ENCODE measurements at places on chromosomes 12 and 14.

GRCh38 chr12:93989949-93990348, 158.4 kb upstream of the PLXNC1 start:
- DNase-seq, result no peak

- no peak for DNase-seq
Measured at GRCh38 chr14:61174987-61175386, 106.2 kb downstream of the TMEM30B start.

GRCh38 chr12:120887253-120888043, 16.7 kb downstream of the SPPL3 start:
- no peak for DNase-seq

DNA sequence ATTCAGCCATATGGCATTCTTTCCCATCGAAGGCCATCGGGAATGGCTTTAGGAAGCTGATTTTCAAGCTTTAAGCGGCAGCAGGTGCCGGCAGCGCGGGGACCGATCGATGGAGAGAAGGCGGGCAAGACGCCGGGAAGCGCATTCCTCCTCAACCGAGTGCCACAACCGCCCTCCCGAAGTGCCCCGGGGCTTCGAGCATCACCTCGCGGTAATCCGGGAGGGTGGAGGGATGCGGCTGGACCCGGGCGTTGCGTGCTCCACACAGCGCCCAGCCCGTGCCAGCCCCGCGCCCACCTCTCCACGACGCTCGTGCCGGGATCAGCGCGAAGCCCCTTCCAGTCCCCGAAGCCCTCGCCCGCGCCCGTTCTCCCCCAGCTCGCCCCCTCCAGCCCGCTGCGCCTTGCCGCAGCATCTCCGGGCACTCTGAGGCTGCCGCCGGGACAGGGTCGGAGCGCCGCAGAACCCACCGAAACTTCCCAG, 3.2 kb downstream of the USP44 start:
- no peak for DNase-seq

DNA sequence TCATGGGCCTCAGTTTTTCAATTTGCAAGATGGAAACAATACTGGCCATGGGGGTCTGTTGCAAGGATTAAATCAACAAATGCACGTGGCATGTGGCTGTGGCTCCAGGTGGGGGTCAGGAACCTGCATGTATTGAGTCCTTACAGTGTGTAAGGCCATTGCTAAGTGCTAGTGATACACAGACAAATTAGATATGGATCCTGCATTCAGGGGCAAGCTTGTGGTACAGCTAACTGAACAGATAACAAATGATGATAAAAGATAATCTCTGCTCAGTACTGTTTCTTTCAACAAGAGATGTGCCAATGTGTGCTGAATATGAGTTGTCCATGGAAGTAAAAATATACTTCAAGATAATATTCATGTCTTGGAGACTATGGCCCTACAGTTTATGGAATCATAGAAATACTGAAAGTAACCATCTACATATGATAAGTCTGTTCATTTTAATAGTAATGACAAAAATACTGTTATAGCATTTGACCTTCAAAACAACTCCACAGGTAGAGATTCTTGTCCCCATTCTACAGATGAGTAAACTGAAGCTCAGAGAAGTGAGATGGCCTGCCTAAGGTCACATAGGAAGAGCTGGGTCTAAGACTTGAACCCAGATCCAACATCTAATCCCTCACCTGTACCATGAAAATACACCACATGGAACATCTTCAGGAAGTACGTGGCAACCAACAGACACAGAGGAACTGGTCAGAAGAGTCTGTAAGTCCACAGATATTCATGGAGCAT, 7.2 kb upstream of the WSCD2 start:
- no peak for DNase-seq

- no peak for DNase-seq
Measured at GRCh38 chr12:97556302-97556779, 93.7 kb downstream of the RMST start.

- no peak for DNase-seq
Measured at GRCh38 chr14:56136571-56137452, 18.6 kb downstream of the PELI2 start.

- no peak for DNase-seq
Measured at GRCh38 chr14:35986219-35986573, 160.1 kb downstream of the BRMS1L start.

- no peak for DNase-seq
Measured at GRCh38 chr12:53418221-53418620, 5.4 kb upstream of the AMHR2 start.

DNA sequence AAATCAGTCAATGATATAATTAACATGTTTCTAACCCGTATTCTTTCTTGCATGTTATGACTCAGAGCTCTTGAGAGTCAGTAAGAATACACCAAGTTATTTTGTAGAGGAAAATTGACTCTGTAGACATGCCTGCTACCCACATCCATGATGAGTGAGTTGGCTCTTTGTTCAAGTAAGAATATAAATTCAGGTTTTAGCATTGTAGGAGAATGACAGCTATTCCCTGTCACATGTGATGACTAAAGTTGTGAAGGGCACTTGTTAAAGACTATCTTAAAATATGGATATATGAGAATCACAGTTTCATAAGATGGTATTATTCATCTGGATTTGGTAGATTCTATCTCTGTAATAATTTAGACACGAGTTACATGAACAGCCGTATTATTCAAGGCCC, 209.1 kb downstream of the CCDC59 start:
- no peak for DNase-seq

GRCh38 chr12:20695232-20695631, at the start of gene SLCO1C1:
Gene SLCO1C1 (plus strand): TSS chr12:20695332. CDS start chr12:20699577, 4,245 bp downstream.
- peak; percentile 1 for DNase-seq

DNA sequence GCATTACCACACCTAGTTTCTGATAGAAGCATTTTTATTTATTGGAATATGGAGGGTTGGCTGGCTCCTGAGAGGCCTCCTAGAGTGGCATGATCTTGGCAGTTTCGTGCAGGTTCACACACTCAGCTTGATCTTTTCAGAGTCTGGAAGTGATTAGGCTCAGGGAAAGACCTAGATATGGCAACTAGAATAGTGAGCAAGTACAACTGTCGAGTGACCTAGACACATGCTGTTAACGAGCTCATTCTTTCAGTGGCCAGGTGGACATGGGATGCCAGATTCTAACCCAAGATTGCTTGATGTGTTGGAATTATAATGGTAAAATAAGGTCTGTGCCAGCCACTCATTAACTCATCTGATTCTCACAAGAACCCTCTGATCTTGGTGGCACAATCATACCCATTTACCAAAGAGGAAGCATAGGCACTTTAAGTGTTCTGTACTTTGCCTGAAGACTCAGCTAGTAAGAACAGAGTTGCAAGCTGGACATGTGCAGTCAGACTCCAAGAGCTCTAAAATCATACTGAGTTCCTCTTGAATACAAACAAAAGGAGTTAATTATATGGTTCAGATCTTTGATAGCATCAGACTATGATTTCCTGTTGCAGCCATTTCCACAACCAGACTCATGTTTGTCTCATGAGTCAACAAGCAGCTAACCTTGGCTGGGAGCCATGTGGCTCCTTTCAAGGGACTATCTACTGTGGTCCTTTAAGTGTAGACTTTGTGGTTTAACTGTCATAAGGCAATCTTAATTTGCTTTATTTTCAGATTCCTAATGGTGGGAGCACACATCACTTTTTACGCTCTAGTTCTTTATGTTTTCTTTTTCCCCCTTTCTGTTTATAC, 144.2 kb downstream of the PLEKHA5 start:
- no peak for DNase-seq

DNA sequence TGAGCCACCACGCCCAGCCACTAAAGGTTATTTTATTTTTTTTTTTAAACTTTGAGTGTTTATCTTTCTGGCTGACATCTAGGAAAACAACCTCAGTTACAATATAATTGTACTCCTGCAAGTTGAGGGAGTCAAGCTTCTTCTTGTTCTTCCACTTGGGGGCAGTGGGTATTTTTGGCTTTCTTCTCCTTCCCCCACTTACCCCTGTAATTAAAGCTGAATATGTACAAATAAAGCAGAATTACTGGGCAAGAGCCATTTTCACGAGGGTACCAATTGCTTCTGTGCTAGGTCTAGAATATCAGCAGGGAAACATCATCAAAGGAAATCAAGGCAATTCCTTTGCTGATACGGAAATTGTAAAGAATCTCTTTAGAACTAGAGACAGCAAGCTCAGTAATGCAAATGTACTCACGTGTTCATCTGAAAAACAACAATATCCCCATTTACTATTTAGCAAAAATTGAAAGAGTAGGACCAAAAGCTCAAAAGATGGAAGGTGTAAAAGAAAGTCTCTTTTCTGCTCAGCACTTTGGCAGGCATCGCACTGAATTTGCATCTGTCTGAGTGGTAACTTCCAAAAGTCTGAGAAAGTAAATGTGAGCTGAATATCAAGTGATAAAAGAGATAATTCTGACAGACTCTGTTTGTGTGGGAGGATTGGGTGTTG, 72.8 kb downstream of the TAOK3 start:
- DNase-seq, result peak; percentile 79

DNA sequence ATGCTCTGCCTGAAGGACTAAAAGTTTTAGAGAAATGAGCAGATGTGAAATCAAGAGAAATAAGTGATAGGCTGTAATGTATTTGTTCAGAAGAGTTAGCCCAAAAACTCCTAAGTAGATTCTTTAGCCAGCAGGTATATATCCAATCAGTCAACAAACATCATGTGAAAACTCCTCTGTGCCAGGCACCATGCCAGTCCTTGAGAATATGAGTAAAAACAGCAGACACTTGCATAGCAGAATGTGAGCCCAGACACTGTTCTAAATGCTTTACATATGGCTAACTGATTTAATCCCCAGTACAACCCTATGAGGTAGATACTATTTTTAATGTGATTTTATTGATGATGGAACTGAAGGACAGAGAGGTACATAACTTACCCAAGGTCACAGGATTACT, 329.8 kb downstream of the PAWR start:
- DNase-seq, result no peak

DNA sequence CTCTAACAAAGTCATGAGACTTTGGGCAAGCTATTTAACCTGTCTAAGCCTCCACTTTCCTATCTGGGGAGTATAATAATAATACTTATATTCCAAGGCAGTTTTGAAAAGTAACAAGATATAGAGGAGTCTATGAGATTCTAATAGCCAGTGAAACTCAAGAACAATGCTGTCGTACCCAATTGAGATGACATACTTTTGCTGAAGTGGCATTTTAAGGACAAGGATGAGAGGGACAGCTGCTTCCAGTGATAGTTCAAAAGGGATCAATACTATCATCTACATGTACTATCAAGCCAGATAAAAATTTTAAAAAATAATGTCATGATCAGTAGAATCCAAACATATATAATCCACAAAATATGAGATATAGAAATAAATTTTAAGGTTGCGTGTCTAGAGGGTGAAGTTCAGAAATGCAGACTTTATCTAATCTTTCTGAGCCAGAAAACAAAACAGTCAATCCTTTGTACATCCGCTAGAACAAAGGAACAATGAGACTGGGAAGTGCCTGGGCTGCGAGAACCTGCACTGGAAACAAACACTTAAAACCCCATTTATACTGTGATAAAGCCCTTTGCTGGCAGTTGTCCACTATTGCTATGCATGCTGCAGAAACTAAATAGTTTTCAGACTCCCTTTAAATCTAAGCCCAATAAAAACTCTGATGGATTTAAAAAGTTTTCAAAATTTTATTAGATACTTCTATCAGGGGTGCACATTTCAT, 38.6 kb downstream of the PTPRB start:
- DNase-seq, result peak; percentile 14

DNA sequence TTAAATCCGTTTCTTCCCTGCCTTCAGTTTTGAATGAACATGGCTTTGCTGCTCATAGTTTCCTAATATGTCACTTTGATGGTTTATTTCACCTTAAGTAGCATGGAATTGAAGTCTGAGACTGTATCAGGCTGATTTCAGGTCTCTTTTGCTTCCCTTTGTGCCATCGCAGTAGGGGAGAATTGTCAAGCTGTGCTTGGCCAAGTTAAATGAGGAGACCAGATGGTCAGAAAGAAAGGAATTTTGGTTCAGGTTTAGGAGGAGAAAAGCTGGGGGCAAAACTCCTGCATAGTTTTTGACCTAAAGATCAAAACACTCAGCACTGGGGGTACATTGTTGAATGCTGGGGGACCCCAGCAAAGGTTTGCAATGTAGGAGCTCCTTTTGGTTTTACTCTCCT, 398.4 kb downstream of the NUAK1 start:
- no peak for DNase-seq

DNA sequence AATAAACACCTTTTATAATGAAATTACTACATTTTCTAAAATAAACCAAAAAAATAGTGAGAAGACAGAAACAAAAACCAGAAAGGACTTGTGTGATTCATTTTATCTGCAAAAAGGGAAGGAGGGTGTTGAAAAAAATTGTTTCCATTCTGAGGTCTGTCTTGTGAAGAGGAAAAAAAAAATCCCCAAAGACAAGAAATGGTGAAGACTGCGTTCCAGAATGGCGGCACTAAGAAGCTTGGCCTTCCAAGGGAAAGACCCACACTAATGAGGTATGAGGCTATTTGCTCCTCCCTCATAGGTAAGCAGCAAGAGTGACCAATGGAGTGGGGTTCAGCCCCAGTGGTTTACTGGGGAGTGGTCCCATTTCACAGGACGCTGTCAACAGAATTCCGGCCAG, 35.0 kb downstream of the GNPTAB start:
- DNase-seq, result no peak

DNA sequence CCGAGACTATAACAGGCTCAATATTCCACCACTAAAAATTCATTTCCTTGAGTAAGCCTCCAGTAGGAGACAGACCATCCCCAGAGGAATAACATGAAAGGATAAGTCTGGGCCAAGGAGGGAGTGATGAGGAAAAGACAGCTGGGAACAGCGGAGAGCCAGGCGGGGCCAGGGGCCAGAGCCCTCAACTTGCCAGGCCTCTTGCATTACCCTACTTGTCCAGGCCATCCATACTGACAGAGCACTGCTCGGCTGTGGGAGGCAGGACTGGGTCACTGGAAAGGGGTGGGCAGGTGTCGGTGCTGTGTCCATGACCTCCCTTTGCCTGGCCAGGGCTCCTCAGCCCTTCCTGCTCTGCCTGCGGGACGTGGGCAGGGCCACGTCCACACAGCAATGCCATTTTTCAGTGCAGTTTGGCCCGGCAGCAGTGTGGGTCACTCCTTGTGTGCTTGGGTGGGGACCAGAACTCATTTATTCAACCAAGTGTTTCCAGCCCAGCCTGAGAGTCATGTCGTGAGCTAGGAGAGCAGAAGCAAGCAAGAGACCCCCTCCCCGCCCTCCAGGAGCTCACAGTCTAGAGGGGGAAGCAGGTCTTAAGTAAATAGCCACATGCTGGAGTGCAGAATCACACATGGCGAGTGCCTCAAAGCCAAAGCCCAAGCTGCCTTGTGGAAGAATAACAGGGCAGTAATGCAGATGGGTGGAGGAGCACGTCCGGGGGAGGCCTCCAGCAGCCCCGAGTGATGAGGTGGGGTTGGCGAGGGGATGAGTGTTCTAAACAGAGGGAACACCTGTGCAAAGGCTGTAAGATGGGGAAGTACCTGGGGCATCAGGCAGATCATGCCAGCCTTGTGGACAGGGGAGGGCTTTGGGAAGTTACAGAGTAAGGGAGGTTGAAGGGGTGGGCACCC, 8.9 kb upstream of the FAIM2 start:
- no peak for DNase-seq

DNA sequence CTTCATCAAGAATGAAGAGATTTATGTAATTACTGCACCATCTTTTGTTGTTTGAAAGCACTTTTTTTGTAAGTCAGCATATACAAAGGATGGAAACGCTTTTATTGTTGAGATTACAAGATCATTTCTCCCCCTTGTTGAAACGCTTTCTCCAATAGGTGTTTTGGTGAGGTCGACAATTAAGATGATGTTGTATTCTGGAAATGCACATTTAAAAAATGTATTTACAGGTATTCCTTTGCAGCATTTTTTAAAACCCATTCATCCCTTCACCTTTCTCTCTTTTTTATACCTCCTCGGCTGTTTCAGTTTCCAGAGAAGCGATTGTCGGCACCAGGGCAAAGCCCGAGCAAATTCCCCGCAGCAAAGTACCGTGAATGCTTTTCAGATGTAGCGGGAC, 499.9 kb downstream of the VRK1 start:
- no peak for DNase-seq

GRCh38 chr12:52641468-52641867, 10.5 kb downstream of the KRT2 start:
- DNase-seq, result no peak
